ENCODE measurements at places on chromosomes 13 and 19.

GRCh38 chr19:8335343-8336071, 7.6 kb downstream of the KANK3 start:
- DNase-seq = no peak

- DNase-seq = no peak
These were observed 3.0 kb downstream of the APOC2 start for GRCh38 chr19:44948763-44949374.

DNA sequence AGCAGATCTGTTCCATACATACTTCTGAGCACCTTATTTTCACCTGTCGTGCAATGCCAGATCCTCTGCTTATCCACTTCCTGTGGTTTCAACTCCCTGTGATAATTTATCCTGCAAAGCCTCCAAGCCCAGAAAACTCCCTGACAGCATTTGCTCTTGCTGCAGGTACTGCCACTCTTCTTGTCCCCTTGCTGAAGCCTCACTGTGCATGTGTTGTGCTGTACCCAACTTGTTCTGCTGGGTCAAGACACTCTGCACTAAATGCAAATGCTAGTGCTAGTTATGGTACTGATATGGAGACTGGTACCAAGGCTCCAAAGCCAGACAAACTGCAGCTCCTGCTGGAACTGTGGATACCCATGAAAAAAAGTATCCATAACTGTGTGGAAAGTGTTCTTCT, 315.4 kb upstream of the MIR17HG start:
- no peak for DNase-seq

- DNase-seq = no peak
These were observed 92.9 kb downstream of the PCDH9 start for GRCh38 chr13:67137044-67137735.

DNA sequence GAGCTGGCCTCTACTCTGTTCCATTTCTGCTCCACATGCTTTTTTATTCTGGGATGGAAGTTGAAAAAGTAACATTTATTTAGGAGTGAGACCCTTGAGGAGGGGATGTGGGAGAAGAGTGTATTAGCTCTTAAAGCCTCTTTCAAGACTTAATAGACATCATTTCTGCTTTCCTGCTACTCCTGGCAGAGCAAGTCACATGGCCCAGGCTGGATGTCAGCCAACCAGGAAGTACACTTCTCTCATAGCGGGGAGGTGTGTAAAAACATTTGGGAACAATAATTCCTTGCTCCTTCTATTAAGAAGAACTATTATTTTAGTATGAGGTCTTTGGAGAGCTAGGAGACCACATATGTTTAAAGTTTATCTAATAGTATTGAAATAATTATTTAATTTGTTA, 40.6 kb upstream of the FAM216B start:
- no peak for DNase-seq

DNA sequence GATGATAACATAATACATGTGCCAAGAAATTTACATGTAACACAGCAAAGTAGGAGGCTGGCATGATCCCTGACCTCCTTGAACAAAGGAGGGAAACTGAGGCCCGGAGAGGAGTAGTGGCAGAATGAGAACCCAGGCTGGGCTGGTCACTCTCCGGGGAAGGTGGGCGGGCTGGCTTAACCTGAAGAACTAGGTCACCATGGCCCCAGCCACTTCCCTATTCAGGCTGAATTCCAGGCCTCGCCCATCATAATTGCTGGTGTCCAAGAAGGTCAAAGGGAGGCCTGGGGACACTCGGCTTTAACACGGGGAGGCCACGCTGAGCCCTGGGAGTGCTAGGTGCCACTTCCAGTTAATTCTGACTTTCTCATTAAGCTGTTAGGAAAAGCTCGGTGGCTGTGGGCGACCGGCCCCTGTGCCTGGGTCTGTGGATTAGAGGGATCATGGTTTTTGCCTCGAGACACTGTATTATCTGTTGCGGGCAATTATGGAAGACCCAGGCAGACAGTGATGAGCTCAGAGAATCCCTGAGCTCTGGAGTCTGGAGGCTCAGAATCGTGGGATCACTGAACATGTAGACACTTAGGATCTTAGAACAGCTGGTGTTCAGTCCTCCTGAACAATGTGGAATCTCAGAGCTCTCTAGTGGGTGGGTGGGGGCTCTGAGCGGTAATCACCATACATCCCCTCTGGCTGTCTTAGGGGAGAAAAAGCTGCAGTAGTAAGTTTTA, 5.0 kb upstream of the TINCR start:
- DNase-seq = no peak

GRCh38 chr13:86922936-86923335, 748.2 kb upstream of the SLITRK5 start:
- no peak for DNase-seq

- DNase-seq = no peak
These were observed 22.4 kb upstream of the C13orf46 start for GRCh38 chr13:113996081-113996911.

- no peak for DNase-seq
These were observed 37.9 kb downstream of the N4BP2L1 start for GRCh38 chr13:32390048-32390447.

- no peak for DNase-seq
These were observed 136.4 kb downstream of the PTPRS start for GRCh38 chr19:5204212-5204611.

DNA sequence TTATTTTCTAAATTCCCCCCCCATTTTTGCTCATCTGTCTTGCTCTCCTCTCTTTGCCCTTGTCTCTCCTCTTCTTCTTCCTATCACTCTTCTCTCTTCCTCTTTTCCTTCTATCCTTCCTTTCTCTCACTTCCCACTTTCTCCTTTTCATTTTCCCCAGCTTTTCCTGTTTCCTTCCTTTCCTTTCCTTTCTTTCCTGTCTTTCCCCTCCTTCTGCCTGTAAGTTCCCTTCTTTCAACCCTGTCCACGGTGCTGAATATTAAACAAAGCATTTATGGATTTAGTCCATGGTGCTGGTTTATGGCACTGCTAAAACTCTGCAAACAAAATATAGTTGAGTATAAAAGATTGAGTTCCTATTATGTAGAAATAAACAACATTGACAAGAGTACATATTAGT, 27.6 kb downstream of the SCEL start:
- no peak for DNase-seq

All from AG09309 (cell line).